ENCODE measurements at places on chromosomes 5 and 9.

GRCh38 chr5:120140501-120140900 is 323.6 kb upstream of the PRR16 start:
- DNase-seq, result no peak

GRCh38 chr9:84756171-84756570 is 86.6 kb downstream of the NTRK2 start:
- DNase-seq, result no peak

GRCh38 chr5:32217886-32218396 is 43.8 kb upstream of the GOLPH3 start:
- DNase-seq, result no peak

- peak; percentile 97 for DNase-seq
These were observed 5.9 kb downstream of the ABCA2 start for GRCh38 chr9:137021979-137022661.

GRCh38 chr9:76322810-76323209 is 71.4 kb downstream of the RFK start:
- DNase-seq, result no peak

GRCh38 chr5:107887166-107887943 is 216.6 kb upstream of the EFNA5 start:
- no peak for DNase-seq

- no peak for DNase-seq
These were observed 848.8 kb upstream of the DMAC1 start for GRCh38 chr9:8648271-8648845.

- DNase-seq, result no peak
These were observed 26.4 kb downstream of the PTGR1 start for GRCh38 chr9:111572950-111573604.
